Cerebellar nuclear complex (tissue), 1 donor: ENCODE measurements at places on chromosomes 4 and X.

- no peak for DNase-seq
Observed at GRCh38 chr4:15027921-15028435, 25.7 kb downstream of the CPEB2 start.

DNA sequence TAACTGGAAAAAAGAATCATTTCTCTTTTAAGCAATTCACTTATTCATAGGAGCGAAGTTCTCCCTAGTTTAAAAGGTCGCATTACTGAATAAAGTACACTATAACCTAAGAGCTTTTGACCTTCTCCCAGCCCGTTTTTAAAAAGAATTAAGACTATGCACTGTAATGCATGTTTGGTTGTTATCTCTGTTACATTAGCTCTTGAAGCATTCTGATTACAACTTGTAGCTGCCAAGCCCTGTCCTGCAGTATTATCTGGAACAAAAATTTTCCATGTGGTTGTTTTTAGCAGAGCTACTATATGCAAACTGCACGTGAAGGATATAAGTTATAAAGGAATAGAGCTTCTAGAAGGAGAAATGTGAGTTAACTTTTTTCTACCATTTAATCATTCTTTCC, 8.1 kb downstream of the GAB1 start:
- DNase-seq = no peak

DNA sequence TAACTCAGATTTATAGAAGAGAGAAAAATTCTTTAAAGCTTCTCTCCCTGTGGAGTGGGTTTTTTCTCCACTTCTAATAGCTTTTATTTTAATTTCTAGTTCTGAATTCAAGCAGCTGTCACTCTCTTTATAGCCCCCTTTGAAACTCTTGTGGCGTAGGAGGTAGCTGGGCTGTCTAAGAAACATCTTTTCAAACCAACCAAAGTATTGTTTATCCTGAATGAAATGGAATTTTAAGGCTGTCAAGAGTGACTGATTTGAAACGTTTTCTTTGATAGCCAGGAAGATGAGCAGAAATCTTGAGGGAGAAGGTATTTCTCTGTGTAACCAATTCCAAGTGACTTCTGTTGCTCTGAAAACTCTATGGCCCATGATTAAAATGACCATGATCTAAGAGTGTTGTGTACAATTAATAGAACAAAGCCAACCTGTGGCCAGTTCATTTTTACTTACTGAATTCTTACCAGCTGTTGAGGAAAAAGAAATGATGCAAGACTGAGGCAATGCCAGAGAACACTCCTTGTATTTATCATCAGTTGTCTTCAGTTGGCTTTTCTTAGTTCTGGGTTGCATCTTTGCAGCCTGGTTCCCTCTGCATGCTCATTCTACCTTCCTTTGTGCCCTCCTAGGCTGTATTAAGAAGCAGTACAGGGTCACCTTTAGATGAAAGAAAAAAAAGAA, 298.4 kb downstream of the ARHGAP10 start:
- no peak for DNase-seq

- no peak for DNase-seq
Observed at GRCh38 chrX:152926279-152926678, 28.4 kb downstream of the ZNF185 start.

- no peak for DNase-seq
Observed at GRCh38 chrX:107603429-107604159, 24.7 kb upstream of the PRPS1 start.
